ENCODE measurements at places on chromosomes 11 and 22.
A peak's percentile ranks its signal among the peaks of the same experiment; 100 is the strongest.

DNA sequence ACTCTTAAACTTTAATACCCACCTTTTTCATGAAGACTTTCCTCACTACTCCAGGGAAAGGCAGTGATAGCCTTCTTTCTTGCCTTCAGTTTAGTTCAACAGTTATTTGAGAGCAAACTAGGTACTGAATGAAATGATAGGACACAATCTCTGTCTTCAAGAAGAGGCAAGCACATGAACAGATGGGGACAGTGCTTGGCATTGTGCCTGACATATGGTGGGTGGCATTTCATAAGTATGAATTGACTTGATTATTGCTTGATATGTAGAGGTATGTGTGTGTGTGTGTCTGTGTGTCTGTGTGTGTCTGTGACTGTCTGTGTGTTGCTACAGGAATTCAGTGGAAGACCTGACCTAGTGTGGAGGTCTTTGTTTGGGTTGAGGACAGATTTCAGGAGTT is 504.1 kb downstream of the NELL1 start:
- no peak for DNase-seq

GRCh38 chr11:27208846-27209245 is 154.2 kb downstream of the CCDC34 start:
- no peak for DNase-seq

DNA sequence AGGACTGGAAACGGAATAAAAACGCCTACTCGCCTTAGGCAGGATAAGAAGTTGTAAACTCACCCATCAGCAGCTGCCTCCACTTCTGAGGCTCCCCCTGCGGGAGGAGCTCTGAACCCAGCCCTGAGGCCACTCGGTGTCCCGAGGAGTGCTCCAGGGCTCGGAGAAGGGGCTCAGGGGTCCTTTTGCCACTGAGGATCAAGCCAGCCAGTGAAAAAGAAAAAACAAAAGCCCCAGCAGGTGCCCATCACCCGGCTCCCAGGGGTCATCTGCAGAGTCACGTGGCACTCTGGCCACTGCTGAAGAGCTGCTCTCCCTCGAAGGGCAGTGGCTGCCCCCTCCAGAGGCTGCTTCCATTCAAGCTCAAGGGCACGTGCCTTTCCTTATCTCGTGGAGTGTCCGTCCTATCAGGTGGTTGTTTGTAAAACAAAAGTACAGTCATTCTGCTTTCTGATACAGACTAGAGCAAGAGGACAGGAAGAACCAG is 29.0 kb downstream of the NUP50 start:
- DNase-seq, result no peak

DNA sequence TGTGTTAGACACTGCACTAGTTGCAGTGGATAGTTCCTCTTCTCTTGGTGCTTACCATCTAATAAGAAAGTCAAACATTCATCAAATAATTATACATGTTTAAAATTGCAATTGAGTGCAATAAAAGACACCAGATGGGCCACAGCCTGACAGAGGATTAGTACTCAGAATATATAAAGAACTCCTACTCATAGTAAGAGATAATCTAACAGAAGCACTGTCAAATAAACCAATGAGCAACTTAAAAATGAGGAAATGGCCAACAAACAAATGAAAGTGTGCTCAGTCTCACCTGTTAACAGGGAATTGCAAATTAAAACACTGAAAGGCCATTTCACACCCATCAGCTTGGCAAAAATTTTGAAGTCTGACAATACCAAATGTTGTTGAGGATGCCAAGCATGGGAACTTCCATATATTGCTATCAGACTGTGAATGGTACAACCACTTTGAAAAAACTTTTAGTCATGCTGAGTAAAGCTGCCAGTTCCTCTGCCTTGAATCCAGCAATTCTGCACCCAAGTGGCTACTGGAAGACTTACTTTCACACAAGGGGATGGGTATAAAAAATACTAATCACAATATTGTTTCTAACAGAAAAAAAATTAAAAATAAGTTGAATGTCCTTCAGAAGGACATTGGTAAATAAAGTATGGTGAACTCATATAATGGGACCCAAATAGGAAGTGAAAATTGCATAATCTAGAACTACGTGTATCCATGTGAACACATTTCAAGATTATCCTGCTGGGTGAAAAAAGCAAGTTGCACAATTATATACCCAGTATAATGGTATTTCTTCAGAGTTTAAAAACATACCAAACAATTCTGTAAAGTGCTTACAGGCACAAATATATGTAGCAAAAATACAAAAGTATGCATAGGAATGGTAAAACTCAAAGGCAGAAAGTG is 41.4 kb upstream of the CREB3L1 start:
- DNase-seq, result no peak

DNA sequence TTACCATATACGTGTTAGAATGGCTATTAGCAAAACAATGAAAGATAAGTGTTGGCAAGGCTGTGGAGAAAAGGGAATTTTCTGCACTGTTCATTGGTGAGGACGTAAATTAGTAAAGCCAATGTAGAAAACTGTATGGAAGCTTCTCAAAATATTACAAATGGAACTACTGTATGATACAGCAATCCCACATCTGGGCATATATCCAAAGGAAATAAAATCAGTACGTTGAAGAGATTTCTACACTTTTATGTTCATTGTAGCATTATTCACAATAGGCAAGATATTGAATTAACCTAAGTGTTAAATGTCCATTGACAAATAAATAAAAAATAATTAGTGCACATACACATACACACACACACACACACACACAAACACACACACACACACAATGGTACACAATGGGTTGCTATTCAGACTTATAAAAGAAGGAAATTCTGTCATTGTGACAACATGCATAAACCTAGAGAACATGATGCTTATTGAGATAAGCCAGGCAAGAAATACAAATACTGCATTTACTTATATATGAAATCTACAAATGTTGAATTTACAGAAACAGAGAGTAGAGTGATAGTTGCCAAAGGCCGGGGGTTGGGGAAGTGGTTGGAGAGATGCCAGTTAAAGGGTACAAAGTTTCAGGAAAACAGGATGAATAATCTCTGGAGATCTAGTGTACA is 565.8 kb upstream of the LRRC4C start:
- DNase-seq, result no peak

- peak; percentile 6 for DNase-seq
Observed at GRCh38 chr11:44133335-44133946, 38.0 kb downstream of the EXT2 start.

DNA sequence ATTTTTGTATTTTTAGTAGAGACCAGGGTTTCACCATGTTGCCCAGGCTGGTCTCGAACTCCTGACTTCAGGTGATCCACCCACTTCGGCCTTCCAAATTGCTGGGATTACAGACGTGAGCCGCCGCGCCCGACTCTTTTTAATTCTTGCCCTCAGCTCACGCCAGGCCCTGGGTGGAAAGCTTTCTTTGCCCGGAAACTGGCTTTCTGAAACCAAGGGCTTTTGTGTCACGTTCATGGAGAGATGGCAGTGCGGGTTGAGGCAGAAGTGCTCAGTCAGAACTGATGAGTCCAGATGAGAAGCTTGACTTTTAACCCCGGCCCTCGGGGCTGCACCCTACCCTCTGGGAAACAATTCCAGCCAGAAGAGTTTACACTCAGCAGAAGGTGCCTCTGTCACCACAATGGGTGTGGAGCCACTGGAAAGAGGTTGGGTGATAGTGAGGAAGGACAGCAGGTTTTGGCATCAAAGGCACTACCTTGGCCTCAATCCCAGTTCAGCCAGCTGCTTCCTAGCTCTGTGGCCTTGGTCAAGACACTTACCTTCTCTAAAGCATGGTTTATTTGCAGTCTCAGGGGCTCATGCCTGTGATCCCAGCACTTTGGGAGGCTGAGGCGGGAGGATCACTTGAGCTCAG is 890 bp upstream of the ARFGAP3 start:
- DNase-seq, result peak; percentile 33

DNA sequence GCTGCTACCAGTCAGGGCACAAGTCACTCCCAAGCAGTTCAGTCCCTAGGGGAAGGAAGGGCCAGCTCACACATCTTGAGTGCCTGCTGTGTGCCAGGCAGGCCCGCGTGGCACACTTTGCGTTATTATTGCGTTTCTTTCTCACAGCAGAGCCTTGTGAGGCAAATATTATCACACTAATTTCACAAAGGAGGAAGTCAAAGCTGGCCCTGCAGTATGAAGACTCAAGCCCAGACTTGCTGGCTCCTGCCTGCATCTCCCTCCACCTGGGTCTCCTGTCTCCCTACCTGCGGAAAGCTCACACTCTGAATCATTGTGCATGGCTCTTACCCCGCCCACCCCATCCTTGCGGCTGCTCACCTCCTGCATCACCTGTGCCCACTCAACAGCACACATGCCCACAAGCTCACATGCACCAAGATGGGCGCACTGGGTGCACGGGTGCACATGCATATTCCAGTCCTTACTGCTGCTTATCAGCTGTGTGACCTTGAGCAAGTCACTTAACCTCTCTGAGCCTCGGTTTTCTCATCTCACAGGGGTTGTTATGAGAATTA is 31.7 kb upstream of the P2RY2 start:
- no peak for DNase-seq

All from COR-L47 (cell line).